ENCODE measurements at places on chromosomes 16 and 17.
A peak's percentile ranks its signal among the peaks of the same experiment; 100 is the strongest.

DNA sequence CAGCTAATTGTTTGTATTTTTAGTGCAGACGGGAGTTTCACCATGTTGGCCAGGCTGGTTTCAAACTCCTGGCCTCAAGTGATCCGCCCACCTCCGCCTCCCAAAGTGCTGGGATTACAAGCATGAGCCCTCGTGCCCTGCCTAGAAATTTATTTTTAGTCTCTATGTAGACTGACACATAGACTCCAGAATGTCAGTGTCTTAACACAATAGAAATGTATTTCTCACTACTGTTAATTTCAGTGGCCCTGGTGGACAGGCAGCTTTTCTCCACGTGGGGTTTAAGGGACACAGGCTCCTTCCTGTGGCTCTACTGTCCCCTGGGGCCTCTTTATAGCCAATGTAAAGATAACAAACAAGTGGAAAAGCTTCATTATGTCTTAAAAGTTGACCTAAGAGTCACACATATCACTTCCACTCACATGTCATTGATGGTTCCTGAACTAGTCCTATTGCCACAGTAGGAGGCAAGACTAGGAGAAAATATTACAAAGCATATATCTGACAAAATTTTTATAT lies 43.8 kb downstream of the COPRS start:
- no peak for DNase-seq

DNA sequence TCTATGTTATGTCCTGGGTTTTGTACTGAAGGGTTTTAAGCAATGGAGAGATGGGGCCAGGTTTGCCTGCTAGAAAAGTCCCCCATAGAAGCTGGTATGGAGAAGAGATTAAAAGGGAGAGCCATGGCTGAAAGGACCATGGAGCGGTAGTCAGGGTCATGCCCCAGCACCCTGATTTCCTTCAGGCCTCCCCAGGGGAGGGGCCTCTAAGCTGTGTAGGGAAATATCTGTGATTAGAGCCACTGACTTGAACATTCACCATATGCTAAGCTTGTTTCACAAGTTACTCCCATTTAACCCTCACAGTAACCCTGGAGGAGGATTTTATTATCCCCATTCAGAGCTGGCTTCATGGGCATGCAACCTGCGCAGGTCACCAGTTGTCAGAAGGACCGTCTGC lies 3.8 kb upstream of the ATP2A3 start:
- no peak for DNase-seq

- no peak for DNase-seq
These were observed 1.2 kb downstream of the PTX4 start for GRCh38 chr16:1487395-1488053.

DNA sequence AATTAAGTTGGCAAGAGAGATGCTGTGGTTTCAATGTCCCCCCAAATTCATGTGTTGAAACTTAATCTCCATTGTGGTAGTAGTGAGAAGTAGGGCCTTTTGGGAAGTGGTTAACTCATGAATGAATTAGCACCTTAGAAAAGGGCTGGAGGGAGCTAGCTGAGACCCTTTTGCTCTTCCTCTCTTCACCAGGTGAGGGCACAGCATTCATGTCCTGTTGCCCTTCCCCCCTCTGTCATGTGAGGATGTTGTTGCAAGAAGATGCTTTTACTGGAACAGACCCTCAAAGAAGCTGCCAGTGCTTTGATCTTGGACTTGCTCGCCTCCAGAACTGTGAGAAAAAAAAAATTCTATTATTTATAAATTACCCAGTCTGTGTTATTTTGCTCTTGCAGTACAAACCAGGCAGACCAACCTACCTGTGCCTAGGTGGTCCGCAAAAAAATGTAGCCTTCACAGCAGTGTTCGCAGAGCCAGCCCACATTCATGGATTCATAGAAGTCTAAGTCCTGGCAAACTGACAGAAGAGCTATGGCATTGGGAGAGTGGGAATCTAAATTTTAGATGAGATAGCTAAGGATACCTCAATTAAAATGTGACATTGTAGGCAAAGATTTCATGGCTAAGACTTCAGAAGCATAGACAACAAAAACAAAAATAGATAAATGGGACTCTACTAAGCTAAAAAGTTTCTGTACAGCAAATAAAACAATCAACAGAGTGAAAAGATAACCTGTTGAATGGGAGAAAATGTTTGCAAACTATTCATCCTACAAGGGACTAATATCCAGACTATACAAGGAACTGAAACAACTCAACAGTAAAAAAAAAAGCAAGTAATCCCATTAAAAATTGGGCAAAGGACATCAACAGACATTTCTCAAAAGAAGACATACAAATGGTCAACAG lies 32.0 kb upstream of the ABCA5 start:
- peak; percentile 47 for DNase-seq

DNA sequence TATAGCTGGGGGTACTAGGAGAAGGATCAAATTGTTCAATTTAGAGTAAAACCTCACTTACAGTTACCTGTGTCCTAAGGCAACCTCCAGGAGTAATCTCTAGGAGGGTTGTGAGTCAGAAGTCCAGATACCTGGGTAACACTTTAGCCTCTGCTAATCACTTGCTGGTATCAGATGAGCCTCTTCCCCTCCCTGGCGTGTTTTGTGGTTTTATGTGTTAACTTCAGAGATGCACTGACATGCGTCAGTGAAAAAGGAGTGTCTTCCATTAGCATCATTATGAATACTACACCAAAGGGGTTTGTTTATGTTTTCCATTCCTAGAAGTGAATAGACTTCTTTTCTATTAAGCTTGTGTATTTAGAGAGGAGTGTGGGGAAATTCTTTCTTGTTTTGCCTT lies 208.2 kb downstream of the FTO start:
- peak; percentile 80 for DNase-seq

DNA sequence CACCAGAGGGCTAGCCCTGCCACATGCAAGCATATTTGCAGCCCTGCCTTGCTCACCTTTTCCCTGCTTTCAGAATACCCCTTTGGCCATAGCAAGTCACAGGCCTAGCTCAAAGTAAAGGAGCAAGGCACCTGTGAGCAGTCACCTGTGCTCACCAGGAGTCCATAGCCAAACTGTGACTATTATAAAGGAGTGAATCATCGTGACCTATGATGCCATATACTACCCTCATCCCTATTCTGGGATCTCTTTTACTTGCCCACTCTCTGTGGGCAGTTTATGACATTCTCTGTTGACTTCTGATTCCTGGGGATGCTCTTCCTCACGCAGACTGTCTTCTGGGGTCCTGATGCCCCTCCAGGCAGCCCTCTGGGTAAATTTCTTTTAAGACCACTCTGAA lies 200.5 kb upstream of the NLRP1 start:
- no peak for DNase-seq

DNA sequence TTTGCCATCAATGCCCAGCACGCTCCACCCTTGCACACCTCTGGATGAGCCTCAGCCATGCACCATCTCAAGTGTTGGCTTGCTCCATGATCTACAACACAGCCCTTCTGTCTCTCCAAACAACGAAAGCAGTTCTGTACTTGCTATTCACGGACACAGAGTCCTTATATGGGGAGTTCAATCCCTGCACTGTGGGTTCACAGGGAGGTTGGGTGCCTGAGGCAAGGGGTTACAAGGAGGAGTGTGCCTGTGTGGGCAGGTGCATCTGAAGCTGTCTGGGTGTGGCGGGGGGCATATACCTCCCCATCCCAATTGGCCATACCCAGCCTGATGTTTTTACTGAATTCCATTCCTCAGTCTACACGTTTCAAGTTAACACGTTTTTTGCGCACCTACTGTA lies 5.6 kb downstream of the RUNDC3A start:
- DNase-seq, result no peak

DNA sequence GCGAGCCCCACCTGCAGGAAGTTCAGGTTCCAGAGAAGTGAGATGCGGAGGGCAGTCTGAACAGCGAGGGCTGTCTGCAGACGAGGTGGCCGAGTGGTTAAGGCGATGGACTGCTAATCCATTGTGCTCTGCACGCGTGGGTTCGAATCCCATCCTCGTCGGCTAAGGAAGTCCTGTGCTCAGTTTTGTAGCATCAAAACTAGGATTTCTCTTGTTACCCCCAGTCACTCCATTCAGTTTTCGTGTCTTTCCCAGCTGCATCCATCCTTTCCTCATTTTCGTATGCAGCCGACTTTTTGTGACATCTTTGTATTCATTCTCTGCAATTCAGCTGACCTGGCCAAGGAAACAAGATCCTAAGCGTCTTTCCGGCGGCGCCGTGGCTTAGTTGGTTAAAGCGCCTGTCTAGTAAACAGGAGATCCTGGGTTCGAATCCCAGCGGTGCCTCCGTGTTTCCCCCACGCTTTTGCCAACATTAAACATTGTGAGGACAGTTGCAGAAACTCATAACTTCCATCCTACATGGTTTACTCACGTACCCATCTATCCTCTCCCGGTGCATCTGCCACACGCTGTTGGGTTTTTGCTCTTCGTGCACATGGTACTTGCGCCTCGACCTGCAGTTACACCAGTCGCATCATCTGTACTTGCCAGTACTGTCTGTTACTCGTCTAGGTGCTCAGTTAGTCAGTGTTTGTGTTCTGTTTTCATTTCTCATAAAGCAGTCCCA lies 3.0 kb downstream of the BORCS6 start:
- DNase-seq, result peak; percentile 97

- DNase-seq, result no peak
These were observed 44.3 kb downstream of the FZD2 start for GRCh38 chr17:44601539-44601938.

DNA sequence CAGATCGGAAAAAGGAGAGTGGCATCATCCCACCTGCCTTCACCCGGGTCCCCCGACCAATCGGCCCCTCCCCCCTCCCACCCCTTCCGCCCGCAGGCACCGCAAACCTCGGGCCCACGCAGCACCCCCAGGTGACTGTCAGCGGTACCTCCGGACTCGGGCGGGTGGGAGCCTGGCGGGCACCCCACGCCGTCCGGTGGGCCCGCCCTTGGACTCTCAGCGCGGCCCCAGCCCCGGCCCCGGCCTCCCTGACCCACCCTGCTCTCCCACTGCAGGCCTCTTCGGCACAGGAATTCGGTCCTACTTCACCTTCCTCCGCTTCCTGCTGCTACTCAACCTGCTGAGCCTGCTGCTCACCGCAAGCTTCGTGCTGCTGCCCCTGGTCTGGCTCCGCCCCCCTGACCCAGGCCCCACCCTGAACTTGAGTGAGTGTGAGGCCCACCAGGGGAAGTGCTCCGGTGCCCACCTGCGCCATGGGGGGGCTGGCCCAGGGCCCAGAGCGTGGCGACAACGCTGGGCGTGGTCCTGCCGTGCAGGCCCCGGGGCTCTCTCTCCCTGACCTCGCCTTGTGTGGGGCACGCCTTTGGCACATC lies 1.6 kb downstream of the TMC8 start:
- peak; percentile 90 for DNase-seq

DNA sequence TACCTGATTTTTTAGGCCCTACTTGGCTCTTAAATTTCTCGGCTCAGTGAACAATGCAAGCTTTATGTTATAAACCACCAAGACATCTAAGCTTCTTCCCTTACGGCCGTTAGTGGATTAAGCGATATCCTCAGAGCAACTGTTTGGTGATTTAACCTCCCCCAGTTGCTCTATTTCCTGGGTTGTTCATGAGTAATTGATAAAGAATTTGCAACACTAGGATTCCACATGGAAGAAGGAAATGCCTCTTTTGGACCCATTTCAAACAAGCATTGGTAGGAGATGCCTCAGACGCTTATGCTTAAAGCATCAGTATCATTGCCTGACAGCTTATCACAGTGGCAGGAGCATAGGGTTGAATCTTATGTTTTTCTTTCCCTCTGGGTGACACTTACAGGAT lies 65.3 kb downstream of the RBFOX1 start:
- no peak for DNase-seq

- peak; percentile 74 for DNase-seq
These were observed 4.6 kb upstream of the DRC7 start for GRCh38 chr16:57689762-57690558.

DNA sequence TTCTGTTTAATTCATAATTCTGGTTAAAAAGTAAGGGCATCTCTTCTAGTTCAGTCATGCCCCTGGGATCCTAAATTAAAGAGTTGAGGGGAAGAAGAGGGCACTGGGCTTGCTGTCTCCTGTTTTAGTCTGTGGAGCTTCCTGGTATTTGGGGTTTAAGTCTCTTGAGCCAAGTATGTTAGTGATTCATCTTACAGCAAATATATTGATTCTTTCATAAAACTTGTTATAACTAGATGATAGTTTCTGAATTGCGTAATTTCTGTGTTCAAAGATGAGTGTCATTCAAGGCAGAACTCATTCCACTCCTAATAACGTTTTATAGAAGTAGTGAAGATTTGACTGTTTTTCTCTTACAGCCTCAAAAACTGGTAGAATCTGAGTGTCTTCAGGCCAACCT lies 1.7 kb downstream of the TXNDC17 start:
- no peak for DNase-seq

DNA sequence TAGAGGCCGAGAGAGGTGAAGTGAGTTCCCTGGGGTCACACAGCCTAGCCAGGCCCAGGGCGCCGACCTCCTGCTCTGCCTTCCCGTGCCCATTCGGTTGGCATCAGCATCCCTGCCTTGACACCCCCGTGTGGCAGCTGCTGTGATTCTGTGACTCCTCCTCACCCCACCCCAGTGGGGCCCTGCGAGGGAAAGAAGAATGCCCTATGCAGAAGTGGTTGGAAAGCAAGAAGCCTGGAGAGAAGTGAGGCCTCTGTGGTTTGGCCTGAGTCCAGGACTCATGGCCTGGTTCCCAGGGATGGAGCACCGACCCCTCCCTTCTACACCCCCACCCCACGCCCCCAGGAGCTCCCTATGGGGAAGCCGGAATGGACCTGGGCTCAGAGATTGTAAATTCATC lies 296.2 kb downstream of the SEC14L1 start:
- no peak for DNase-seq

- DNase-seq, result no peak
These were observed 103.3 kb downstream of the ABCC6 start for GRCh38 chr16:16120044-16120381.

DNA sequence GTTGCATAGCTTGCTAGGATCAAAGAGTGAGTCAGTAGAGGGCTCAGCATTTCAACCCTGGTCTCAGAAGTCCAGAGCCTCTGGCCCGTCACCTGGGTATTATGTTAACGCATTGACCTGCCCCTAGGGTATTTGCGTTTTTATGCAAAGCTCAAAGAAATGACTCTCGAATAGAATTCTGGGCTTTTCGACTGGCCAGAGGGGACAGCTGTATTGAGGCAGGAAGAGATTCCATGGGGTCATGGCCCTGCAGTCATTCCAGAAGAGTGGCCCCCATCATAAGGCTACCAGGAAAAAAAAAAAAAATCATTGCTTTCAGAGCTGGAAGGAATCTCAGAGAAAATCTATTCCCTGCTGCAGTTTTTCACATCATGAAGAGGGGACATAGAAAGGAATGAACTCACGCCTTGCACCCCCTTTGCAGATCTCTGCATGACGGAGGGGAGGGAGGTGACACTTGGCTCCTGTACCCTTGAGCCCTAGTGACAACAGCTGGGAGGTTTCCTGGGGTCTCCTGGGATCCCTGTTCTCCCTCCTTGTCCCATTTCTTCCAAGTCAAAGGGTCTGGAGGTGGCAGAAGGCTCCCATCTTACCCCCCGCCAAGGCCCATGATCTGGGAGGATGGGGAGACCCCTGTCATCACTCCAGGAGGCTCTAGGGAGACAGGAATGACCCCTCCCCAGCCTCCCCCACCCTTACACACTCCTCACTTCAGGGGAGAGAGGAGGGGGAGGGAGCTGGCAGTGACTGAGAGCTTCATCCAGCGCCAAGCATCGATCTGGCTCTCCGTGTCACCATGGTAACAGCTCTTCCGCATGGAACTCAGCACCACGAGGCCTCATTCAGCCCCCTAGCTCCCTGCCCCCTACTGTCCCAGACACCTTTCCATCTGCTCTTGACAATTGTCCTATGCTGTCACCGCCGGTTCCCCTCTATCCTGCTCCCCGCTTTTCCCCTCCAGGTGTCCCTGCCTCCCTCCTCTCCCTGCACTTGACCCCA lies 35.8 kb downstream of the GP2 start:
- no peak for DNase-seq

- no peak for DNase-seq
These were observed 8.4 kb downstream of the FSCN2 start for GRCh38 chr17:81536299-81537290.

- no peak for DNase-seq
These were observed 1.2 kb downstream of the TNFRSF17 start for GRCh38 chr16:11966173-11966572.
